Placental epithelial cell (primary cell): ENCODE measurements at places on chromosomes 13 and 19. TPM values are rescaled to one million over a fixed set of nuclear protein-coding genes. Genes with fewer than 3 reads are reported as not detected.

The LAIR1 gene
- total RNA-seq: not detected in 2 replicates

The CXCL17 gene
- not detected in 2 replicates for total RNA-seq

The FBL gene
- 101 and 123 TPM in 2 replicates for total RNA-seq

The NLRP9 gene
- total RNA-seq: not detected in 2 replicates

The SLC25A41 gene
- total RNA-seq: not detected in 2 replicates

The KLHL1 gene
- total RNA-seq: not detected in 2 replicates

The ERICH4 gene
- not detected in 2 replicates for total RNA-seq

The ASF1B gene
- 3.9 and 6.9 TPM in 2 replicates for total RNA-seq

The RFXAP gene
- total RNA-seq: 0.54 and 0.79 TPM in 2 replicates

The PRTN3 gene
- not detected in 2 replicates for total RNA-seq

The B3GNT3 gene
- 7.1 and 10.4 TPM in 2 replicates for total RNA-seq

The FGF9 gene
- not detected in 2 replicates for total RNA-seq

The LPAR2 gene
- total RNA-seq: 21.4 and 23.2 TPM in 2 replicates

The GRIN2D gene
- total RNA-seq: 1.8 and 3.9 TPM in 2 replicates

The ARID3A gene
- total RNA-seq: 177 and 216 TPM in 2 replicates

The NKPD1 gene
- 2.9 and 5.9 TPM in 2 replicates for total RNA-seq
